Stimulated activated CD8-positive, alpha-beta memory T cell treated with anti-CD3 and anti-CD28 coated beads, Interleukin-7, amount 100 ng/mL, for 1 hour (primary cell): ENCODE measurements at places on chromosomes 4 and X.

GRCh38 chrX:15430076-15430475 lies 45.9 kb upstream of the VEGFD start:
- DNase-seq: no peak

DNA sequence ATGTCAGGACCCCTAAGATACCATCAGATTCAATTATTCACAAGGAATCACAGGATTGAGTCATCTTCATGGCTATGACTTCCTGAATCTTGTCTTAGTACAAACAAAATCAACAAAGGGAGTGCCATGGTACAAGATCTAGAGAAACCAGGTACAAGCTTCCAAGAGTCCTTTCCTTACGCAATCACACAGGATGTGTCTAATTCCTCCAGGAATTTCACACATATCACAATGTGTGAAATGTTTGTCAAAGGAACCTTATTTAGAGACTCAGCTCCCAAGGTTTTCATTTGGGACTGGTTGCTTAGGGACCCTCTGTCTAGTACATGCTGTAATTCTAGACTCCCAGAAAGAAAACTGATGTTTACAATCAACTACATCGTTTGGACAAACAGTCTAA lies 83.0 kb downstream of the MAB21L2 start:
- DNase-seq: no peak

- DNase-seq: no peak
Measured at GRCh38 chr4:184812651-184813181, 13.1 kb downstream of the ACSL1 start.

GRCh38 chr4:64642936-64643335 lies 233.7 kb upstream of the TECRL start:
- no peak for DNase-seq

DNA sequence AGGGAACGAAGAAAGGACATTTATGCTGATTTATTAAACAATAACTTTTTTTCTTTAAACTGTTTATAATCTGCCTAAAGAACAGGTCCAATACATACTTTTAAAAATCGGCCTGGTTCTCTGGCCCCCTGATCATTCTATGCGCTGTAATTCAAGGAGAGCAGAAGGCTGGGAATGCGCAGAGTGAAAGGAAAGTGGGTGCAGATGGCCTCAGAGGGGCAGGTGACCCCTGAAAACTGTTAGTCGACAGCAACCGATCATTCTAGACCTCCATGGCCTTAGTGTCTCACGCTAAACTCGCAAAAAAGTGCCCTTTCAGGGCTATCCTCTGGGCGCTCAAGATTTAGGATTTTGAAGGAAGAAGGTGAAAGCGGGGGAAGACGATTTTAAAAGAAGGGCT lies 2.2 kb downstream of the PDE5A start:
- no peak for DNase-seq

- no peak for DNase-seq
Measured at GRCh38 chr4:89860971-89861370, 24.0 kb upstream of the SNCA start.

GRCh38 chr4:126627255-126627654 lies 1005.5 kb upstream of the INTU start:
- DNase-seq: no peak
